Lower leg skin (tissue), 4 donors: ENCODE measurements at places on chromosomes 16 and 17. TPM values are rescaled to one million over a fixed set of nuclear protein-coding genes. Genes with fewer than 3 reads are reported as not detected.

Gene PRRT2
- 1.1 TPM for total RNA-seq

DNA sequence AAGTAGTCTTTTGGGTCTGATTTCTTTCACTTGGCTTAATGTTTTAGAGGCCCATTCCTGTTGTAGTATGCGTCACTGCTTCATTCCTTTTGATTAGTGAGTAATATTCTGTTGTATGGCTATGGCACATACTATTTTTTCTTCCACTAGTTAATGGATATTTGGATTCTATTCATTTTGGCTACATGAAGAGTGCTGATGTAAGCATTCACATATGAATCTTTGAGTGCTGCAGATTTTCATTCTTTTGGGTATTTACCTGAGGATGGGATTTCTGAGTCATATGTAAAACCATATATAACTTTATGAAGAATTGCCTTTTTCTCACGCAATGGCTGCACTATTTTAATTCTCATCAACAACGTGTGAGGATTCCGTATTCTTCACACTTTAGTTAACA, 113.6 kb downstream of the AHSP start:
- DNase-seq = no peak

DNA sequence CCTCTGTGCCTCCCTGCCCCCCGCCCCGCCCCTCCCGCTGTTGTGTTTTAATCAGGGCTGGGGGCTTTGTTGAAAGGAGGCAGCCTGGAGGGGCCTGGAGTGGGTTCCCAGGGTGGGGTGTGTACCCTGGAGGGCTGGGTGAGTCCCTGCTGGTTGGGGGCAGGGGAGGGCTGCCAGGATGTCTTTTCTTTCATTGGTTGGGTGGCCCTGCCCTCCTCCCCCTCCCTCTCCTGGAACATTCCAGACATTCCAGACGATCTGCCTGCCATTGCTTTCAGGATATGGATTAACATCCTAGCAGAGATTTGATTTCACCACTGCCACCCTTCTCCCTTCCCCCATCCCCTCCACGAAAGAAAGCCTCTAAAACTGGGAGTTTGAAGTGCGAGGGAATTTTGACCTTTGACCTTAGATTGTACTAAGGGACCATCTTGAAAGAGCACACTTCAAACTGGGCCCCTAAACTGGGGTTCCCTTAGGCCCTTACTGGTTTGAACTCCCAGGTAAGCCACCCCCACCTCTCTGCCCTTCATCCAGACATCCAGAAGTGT, 25.3 kb downstream of the IGF2BP1 start:
- no peak for DNase-seq

DNA sequence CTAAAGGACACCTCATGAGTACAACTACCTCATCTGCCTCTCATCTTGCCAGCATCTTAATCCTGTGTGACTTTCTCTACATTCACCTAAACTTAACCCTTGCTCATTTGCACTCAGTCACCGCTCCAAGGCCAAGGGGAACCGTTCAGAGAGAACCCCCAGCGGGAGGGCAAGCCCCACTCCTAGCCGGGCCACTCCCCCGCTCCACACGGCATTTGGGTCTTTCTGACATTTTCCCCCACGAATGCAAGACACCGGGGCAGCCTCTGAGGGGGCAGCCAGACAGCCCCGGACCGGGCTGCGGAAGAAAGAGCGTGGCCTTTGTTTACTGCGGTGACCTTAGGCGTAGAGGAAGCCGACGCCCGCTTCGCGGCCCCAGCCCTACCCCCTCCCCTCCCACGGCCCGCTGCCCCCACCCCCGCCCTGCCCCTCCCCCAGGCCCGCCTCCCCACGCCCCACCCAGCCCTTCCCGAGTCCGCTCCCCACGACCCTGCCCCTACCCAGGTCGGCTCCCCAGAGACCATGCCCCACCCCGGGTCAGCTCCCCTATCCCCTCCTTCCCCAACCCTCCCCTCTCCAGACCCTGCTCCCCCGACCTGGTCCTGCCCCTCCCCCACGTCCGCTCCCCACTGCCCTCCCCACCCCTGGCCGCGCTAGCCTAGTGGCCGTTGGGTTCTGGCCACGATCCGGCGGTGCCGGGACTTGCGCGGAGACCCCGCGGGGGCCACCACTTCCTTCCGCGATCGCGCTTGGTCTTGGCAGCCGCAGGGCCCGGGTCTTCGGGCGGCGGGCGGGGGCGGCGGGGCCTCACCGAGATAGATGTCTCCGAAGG, 789 bp downstream of the CSNK1D start:
- DNase-seq = peak; percentile 90
